Esophagus muscularis mucosa (tissue), 4 donors: ENCODE measurements at places on chromosomes 12 and 14. TPM values are rescaled to one million over a fixed set of nuclear protein-coding genes. Genes with fewer than 3 reads are reported as not detected.

DNA sequence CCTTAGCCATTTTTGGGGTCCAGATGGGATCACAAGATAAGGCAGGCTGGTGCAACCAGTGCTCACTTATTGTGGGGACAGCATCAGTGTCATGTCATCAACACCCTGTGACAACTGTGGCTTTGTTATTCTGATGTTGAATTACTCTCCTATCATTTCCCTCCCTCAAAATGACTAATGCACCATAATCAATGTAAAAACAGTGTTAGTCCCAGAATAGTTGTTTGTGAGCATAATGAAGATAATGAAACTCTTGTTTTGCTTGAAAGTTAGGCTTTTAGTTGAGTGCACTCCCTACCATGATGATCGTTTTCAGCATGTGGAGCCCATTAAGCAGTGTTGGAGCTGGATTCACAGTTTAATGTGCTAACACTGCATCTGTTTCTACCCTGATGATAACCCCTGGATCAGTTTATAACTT lies 151.4 kb downstream of the TMTC2 start:
- no peak for DNase-seq

The HOXC6 gene
- total RNA-seq, result 0.32 TPM

DNA sequence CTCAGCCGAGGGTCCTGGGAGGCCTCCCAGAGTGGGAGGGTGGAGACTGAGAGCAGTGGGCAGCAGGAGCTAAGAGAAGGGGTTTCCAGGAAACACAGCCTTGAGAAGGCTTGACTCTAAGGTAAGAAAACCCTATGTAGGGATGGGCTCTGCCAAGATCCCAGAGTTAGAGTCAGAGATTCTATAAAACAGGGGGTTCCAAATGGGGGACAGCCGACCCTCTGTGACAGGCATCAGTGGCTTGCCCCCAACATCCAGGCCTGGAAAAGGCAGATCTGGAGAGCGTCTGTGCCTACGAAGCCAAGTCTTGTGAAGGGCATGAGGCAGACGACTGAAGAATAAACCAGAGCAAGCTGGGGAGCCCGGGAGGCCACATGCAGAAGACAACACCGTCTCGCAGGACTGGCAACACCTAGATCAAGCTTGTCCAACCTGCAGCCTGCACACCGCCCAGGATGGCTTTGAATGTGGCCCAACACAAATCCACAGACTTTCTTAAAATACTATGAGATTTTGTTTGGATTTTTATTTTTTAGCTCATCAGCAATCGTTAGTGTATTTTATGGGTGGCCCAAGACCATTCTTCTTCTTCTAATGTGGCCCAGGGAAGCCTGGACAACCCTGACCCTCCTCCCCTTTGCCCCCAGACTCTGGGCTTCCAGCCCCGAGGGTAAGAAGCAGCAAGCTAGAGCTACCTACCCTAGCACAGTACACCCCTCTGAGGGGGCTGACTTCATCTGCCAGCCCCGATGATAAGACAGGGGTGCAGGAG lies 42.1 kb downstream of the PRMT8 start:
- peak; percentile 88 for DNase-seq

The TAS2R8 gene
- total RNA-seq, result not detected

- no peak for DNase-seq
Observed at GRCh38 chr12:93537769-93538168, 34.7 kb upstream of the SOCS2 start.

The CERS5 gene
- total RNA-seq, result 23.0 TPM

GRCh38 chr14:31166271-31166561 lies 41.4 kb downstream of the HECTD1 start:
- DNase-seq, result no peak

GRCh38 chr12:122820838-122821271 lies 14.4 kb upstream of the HIP1R start:
- DNase-seq, result no peak

The CLEC4A gene
- 2.2 TPM for total RNA-seq

DNA sequence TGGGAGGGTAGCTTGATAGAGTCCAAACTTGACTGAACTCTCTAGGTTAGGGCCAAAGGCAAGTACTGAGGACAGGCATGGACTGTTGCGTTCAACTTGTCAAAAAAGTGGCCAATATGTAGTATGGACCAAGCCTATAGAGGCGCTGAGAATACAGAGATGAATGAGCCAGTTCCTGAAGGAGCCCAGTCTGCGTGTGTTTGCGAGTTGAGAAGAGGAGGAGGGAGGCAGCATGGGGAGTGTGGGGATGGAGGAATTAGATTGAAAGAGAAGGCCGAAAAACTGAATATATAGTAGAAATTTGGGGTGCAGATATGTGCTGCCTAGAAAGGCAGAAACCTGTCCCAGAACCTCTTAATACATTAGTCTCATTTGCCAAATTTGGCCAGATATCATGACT lies 412.4 kb downstream of the PCNX1 start:
- DNase-seq, result no peak

DNA sequence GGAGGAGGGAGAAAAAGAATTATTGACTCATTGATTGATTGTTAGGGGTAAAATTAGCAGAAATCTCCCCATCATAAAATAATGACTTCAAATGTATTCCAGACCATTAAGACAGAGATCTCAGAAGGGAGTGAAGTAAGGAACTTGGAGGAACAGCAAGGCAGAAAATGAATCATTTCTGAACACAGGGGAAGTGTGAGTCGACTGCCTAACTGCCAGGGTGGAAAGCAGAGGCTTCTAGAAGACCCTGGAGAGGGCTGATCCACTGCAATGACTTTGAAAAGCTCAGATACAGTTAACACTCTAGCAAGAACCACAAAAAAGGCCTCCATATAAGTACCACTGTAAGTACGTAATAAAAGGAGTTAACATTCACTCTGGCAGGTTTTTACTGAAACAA lies 9.7 kb downstream of the GLTP start:
- DNase-seq, result no peak

DNA sequence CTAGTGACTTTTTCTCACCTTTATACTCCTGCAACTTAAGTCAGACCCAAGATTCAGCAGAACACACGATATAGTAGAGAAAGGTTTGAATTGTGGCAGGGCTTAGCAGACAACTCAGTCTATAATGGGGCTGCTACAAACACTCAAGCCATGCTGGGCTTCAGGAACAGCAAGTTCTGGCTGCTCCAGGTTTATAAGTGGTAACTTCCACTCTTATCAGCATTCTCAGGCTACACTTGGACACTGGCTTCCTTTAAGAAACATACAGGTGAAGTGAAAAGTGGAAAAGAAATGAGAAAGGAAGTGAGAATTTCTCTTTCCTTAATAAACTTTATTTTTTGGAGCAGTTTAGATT lies 21.7 kb downstream of the PLEKHD1 start:
- DNase-seq, result no peak

The FOXA1 gene
- 0.17 TPM for total RNA-seq

GRCh38 chr14:104158827-104159798 lies 20.7 kb downstream of the KIF26A start:
- no peak for DNase-seq

The KIF26A gene
- total RNA-seq, result 4.6 TPM

GRCh38 chr12:47744778-47745436 lies 13.8 kb downstream of the RAPGEF3 start:
- no peak for DNase-seq

DNA sequence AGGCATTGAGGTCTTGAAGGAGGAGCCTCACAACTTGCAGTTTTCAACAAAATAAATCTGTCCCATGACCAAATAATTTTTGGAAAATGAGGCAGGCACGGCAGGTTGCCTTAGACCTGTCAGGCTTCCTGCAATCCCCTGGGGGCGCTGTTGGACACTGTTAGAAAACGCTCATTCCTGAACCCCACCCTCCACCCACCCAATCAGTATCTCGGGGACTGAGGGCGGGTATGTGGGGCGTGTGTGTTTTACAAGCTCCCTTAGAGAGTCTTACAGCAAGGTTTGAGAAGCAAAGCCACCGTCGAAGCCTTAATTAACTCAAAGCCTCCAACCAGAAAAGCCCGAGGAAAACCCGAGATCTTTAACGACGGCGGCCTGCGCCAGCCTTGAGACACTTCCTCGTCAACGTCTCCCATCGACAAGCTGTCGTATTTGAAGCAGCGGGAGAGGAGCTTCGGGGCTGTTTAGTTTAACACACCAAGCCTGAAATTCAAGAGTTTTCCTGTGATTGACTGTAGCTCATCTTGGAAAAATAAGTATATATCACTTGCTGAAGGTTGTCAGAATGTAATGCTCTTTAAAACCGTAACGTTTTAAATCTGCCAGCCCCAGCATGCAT lies 123.0 kb downstream of the GLT1D1 start:
- DNase-seq, result no peak

The ANO2 gene
- 4.0 TPM for total RNA-seq

The JPH4 gene
- total RNA-seq, result 2.8 TPM

The PLA2G1B gene
- not detected for total RNA-seq

GRCh38 chr14:93232159-93232558 lies 25.1 kb downstream of the UBR7 start:
- no peak for DNase-seq

DNA sequence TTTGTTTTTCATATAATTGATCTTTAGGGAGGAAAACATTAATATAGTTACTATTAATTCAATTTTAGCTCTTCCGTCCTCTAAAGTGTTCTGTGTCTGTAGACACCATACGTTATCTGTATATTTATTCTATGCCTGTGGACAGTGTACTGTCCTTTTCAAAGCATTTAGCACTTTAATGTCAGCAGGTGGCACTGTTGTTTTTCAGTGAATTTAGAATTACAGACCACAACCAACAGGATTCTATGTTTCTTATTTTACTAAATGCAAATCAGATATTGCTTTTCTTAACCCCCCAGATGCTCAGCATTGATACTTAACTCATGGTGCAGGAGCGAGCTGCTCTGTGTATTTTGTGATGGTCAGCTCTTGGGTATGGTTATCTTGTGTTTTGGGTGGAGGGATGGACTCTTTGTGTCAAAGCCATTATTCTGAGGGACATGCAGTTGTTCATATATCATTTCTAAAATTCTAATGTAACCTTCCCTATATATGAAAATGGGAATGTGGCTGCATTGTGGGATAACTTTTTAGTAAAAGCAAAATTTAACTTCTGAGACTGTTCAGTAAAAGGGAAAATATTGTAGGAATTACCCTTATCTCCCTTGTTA lies 65.2 kb downstream of the PAPOLA start:
- no peak for DNase-seq

- no peak for DNase-seq
Observed at GRCh38 chr14:96042248-96042930, 3.2 kb downstream of the C14orf132 start.

DNA sequence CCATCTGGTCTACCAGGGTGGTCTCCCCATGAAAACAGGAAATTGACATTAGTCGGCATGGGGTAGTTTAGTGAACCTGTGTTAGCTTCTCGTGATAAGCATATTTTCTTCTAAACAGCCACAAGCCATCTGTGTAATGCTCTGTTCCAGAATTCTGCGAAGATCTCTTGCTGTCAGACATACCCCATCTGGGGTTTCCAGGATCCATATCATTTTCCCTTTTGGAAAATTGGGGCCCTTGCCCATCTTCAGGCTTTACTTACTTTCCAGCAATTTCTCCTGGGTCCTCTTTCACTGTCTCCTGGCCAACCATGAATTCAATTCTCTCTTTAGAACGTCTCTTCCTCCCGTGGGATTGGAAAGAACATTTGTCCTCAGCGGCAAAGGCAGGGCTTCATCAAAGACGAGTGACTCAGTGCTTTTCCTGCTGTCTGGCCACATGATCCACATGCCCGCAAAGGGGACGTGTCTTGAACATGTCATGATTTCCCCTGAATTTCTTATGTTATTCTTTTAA lies 21.4 kb upstream of the NCOR2 start:
- DNase-seq, result no peak

GRCh38 chr14:80946797-80947196 lies 5.3 kb upstream of the CEP128 start:
- no peak for DNase-seq

GRCh38 chr14:52700701-52701172 lies 5.4 kb upstream of the ERO1A start:
- DNase-seq, result no peak

The SMOC1 gene
- under 0.01 TPM for total RNA-seq
